ENCODE measurements at places on chromosomes 5 and 9.
A peak's percentile ranks its signal among the peaks of the same experiment; 100 is the strongest.

DNA sequence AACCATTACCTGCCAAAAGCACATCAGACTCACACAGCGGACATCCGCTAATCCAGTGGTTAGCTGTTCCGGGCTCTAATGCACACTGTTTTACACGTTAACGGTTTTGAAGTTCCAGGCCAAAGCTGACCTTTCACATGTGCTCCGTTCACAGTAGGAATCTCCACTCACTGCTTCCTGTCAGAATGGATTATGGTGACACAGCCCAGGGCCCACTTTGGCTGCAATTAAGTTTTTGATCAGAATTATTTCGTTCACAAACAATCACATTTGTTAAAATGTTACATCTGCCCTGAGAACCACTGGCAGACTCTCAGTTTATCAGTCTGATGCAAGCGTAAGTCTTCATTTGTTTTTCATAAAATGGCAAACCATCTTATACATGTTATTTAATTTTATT, 30.2 kb upstream of the CATSPER3 start:
- DNase-seq = no peak

- DNase-seq = peak; percentile 6
Observed at GRCh38 chr9:38761339-38761738, 41.4 kb upstream of the FAM240B start.

DNA sequence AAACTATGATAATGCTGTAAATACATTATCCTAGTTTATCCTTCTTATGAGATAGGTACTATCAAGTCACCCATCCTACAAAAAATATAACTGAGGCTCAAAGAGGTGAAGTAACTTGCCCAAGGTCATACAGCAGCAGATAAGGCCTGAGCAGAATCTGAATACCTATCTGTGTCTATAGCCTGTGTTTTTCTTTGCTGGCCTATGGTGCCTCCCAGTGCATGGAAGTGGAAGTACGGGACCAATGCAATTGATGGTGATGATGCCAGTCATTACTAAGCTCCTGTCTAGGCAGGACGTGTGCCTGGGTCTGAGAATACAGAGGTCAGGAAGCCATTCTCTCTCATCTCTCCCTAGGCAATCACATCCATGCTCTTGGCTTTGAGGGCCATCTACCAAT, 67.8 kb downstream of the FAT2 start:
- peak; percentile 47 for DNase-seq

GRCh38 chr9:15642369-15642962, 89.6 kb downstream of the CCDC171 start:
- peak; percentile 42 for DNase-seq

- DNase-seq = no peak
Observed at GRCh38 chr5:174491265-174491664, 233.1 kb upstream of the MSX2 start.

DNA sequence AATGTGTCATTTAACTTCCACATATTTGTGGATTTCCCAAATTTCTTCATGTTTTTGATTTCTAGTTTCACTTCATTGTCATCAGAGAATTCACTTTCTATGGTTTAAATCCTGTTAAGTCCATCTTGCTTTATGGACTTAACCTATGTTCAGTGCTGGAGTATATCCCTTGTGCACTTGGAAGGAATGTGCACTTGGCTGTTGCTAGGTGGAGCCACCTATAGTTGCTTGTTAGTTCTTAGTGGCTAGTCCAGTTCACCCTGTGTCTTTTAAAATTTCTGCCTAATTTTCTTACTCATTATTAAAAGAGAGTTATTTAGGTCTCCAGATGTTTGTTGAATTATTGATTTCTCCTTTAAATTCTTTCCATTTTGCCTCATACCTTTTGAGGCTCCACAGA, 1472.5 kb upstream of the CDH6 start:
- no peak for DNase-seq

DNA sequence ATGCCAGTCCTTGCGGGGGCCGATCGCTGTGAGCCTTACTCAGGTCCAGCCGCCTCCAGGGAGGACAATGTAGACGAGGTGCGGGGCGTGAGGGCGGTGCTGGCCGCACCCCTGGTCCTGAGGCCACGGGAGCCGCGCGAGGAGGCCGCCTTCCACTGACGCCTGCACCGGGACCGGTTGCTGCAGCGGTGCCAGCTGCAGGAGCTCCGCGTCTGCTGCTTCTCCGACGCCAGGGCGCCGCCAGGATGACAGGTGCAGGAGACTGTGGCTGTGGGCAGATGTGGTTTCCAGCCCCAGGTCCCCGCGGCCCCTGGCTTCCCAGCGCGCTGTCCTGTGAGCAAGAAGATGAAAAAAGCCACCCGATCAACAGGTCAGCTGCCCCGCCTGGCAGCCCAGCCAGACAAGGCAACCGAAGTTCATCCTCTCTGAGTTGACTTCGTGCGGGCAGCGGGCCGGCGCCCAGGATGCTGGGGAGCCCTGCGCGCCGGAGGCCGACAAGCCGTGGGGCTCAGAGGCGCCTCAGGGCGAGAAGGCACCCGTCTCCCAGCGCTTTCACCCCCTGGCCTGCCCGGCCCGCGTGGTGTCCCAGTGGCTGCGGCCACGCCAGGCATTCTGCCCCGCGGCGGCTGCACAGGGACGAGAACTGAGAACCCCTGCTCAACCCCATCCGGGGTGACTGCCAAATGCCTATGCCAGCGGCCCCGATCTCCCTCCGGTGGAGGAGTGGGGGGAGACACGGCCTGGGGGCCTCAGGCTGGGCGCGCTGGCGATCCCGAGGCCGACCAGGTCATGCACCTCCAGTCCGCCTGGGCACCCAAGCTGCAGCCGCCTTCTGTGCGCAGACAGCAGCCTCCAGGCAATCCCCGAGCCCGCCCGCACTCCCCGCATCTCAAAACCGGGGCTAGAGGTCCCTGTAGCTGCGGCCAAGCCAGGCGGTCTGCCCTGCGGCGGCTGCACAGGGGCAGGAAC, 43.4 kb upstream of the BICD2 start:
- DNase-seq = no peak

DNA sequence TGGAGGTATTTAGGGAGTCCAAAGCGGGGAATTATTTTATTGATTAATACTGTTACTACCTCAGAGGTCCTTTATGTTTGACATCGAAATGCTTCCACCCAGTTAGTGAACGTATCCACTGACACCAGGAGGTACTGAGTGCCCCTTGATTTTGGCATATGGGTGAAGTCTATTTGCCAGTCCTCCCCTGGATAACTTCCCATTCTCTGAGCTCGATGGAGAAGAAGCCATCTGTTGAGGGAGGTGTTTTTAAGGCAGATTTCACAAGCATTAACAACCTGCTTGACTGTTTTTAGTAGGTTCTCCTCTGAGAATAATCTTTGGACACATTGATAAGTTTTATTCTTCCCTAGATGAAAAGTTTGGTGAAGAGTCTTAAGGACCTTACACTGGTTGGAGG, 165.3 kb upstream of the NREP start:
- DNase-seq = no peak

GRCh38 chr9:70374962-70375618, 39.4 kb downstream of the KLF9 start:
- no peak for DNase-seq

GRCh38 chr9:101716629-101717028, 21.8 kb downstream of the GRIN3A start:
- peak; percentile 3 for DNase-seq

DNA sequence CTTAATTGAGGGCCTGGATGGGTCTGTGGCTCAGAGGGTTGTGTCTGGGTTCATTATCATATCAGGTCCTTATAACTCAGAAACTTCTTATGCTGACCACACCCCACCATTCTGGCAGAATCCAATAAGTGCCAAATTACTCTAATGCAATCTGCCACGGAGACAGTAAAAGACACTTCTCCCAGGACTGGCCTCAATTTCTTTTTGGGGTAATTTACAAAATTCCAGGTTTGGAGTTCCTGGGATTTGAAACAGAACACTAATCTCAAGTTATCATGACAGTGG, 187.8 kb downstream of the GNAQ start:
- no peak for DNase-seq

GRCh38 chr9:136439481-136440408, at the start of gene INPP5E:
Gene INPP5E, minus strand, starts transcription at chr9:136439845. Its CDS starts 426 bp downstream, at chr9:136439419.
- DNase-seq = peak; percentile 84

GRCh38 chr9:127680846-127681245, 25.9 kb upstream of the CFAP157 start:
- no peak for DNase-seq

DNA sequence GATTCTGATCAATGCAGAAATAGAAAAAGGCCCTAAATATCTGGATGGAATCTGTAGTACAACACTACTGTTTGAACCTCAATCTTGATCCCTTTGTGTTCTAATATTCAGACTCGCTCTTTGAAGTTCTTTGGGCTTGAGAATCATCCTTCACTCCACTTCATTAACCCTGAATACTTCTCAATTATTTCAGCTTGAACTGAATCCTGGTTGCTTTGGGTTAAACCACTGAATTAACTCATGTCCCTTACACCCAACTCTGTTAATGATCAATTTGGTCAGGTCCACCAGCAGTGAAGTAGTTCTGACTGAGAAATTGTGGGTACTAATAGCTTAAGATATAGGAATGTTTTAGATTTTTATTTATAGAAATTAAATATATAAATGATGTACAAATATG, 1707.2 kb upstream of the ACO1 start:
- DNase-seq = no peak

GRCh38 chr5:81007637-81008027, 47.5 kb downstream of the RASGRF2 start:
- no peak for DNase-seq

- DNase-seq = no peak
Observed at GRCh38 chr5:129359450-129359849, 100.6 kb upstream of the ADAMTS19 start.

GRCh38 chr5:56064984-56065383, 70.2 kb upstream of the IL6ST start:
- no peak for DNase-seq

DNA sequence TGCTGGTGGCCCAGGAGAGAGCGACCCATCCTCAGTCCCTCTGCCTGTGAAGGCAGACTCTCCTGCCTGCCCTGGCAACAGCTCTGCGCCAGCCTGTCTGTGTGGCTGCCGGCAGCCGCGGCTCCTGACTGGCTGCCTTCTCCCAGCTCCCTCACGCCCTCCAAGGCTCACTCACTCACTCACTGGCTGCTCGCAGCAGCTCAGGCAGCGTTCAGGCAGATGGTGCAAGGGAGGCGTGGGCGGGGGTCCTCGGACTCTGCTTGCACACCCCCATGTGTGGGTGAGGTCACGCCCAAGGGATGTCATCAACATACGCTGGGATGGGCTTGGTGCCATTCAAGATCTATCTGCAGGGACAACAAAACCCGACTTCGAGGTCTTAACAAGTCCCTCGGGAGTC, 66.7 kb downstream of the DAB2IP start:
- DNase-seq = no peak

DNA sequence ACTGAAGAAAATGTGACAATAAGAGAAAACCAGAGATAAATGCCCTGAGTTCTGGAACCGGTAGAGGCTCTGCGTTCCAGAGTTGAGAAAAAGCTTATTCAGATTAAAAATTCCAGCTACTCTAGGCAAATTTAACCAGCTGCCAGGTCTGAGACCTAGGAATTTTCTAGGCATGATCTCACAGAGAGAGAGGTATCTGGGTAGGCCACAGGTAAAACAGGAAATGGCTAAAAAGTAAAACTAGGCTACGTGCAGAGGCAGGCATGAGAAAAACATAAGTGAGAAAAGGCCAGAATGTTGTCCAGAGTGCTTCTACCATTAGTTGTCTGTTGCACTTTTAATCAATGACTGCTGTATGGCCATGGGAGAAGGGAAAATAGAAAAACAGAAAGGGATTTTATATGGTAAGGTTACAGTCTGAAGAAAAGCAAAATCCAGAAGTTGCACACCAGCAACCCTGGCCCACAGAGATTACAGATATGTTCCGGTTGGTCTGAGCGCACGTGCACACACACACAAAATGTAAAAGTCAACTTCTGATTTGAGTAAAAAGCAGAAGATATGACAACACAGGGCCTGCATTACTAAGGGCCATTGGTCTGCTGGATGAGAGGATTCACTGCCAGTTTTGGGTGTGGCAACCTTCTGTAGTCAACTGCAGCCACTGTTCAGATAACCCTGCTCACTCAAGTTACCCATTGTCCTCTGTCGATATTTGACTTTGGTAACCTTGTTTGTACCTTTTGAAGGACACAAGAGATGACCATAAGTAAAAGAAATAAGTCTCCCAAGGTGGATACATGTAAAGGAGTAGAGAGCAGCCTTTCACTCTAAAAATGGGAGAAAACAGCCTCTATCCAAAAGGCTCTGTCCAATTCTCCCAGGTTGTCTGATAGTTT, 266.0 kb downstream of the DTWD2 start:
- DNase-seq = no peak

DNA sequence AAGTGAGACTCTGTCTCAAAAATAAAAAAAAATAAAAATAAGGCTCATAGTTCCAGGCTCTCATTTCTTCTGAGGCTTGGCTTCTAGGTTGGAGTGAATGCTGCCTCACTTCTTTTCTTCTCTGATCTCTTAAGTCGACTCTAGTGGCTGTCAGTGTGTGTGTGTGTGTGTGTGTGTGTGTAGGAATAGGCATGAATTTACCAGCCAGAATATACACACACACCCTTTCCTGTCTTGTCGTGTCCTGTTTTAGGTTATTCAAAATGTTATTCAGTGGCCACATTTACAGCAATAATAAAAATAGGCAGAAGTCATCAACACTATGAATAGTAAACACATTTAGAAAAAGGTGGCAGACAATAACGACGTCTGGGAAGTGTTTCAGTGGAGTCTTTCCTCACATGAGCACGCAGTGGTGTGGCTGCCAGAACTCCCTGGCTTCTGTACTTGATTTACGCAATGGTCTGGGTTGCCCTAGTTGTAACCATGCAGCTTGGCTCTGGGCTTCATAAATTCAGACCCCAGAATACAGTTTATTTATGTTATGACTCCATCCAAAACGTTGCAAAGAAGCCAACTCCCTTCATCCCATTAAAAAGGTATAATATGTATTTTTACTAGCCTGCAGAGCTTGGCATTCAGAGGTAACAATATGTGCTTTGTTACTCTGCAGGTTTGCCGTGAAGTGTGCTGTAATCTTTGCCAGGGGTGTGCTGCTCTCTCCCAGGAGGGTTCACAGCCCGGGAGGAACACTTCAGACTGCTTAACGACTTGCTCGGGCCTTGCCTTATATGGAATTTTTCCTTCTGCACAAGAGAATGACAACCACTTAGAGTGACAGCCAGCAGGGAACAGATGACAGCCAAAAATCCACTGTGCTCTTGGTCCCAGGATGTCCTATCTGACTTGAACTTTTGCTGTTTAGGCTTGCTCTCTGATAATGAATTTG, 34.4 kb upstream of the PALM2AKAP2 start:
- DNase-seq = peak; percentile 44

Measured in A673 (cell line).